ENCODE measurements at places on chromosomes 6 and 20.

DNA sequence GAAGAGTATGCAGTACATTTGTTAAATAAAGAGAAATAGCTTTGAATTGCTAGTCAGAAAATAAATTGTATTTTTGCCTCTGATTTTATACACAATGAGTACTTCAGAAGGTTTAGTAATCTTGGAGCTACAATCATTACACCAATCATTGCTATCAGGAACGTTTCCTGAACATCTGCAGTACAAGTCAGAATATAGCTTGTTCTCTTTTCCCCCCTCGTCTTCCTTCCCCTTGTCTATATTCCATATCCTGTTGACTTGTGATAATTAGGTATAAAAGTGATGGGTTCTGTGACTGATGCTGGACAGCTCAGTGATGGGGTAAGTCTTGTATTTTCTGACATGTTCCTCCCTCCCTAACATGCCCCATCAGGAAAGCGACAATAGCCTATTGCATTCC lies 94.0 kb downstream of the AHI1 start:
- no peak for DNase-seq

GRCh38 chr6:104281370-104281769 lies 578.3 kb downstream of the HACE1 start:
- no peak for DNase-seq

GRCh38 chr6:53615633-53616449 lies 49.7 kb downstream of the KLHL31 start:
- peak; percentile 86 for DNase-seq

DNA sequence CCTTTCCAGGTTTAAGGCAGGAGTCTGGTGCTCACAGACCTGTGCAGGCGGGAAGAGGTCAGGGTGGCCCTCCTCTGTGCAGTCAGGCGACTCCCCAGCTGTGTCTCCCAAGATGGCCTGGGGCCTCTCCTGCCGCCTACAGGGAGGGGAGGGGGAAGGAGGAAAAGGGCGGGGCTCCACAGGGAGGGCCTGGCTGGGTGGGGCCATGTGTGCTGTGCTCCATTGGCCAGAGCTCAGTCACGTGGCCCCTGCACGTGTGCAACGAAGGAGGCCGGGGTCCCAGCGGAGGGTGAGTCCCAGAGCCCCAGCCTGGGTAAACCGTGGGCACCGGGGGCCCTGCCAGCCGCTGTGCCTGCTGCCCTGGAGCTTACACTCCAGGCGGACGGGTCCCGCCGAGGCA lies 211.6 kb downstream of the ZDHHC14 start:
- no peak for DNase-seq

- no peak for DNase-seq
These were observed 29.9 kb downstream of the HSF2 start for GRCh38 chr6:122429323-122429722.

DNA sequence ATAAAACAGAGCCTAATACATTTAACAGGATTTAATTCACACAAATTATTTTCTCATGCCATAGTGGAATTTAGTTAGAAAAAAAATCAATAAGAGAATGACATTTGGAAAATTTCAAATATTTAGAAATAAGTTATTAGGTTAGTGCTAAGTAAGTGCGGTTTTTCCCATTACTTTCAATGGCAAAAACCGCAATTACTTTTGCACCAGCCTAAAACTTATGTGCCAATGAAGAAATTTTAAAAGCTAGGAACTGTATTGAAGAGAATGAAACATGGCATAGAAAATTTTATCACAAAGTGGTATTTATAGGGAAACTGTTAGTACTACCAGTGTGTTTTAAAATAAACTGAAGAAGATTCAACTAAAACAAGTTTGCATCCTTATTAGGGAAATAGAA lies 228.3 kb upstream of the FKBP1C start:
- DNase-seq, result no peak

- DNase-seq, result peak; percentile 86
These were observed 34.2 kb upstream of the SRPK1 start for GRCh38 chr6:35955071-35955470.

- no peak for DNase-seq
These were observed 72.5 kb upstream of the MYLIP start for GRCh38 chr6:16056263-16056870.

- no peak for DNase-seq
These were observed 46.7 kb downstream of the TMEM170B start for GRCh38 chr6:11584244-11584643.

DNA sequence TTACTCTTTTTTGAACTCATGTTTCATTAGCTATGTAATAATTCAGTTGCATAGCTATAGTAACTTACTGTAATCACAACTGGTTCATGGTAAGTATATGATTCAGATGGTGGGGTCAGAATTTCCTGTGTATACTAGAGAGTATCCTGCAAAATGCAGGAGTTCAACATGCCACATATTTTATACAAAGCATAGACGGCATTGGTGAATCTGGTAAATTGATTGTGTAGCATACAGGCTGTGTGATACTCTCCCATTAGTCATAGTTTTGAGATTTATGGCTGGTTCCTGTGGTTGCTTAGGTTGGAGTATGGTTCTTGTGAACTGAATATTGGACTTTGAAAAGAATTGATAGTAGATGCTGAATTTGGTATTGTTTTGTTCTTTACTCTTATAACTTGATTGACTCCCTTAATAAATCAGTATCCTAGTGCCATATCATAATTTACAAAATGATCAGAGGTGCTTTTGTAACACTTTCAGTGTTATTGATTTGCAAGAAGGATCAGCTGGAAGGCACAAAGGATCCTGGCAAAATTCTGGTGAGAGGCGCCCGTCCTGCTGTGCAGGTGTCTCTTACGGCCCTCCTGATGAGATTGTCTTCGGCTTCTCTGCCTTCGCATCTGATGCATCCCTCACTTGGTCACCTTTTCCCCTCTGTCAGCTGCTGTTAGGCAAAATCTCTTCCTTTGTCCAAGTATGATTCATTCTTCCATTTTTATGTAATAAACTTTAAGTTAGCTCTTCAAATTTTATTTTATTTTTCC lies 22.6 kb downstream of the SNX9 start:
- peak; percentile 43 for DNase-seq

- DNase-seq, result peak; percentile 7
These were observed 281.3 kb downstream of the BMP7 start for GRCh38 chr20:56985066-56985685.

DNA sequence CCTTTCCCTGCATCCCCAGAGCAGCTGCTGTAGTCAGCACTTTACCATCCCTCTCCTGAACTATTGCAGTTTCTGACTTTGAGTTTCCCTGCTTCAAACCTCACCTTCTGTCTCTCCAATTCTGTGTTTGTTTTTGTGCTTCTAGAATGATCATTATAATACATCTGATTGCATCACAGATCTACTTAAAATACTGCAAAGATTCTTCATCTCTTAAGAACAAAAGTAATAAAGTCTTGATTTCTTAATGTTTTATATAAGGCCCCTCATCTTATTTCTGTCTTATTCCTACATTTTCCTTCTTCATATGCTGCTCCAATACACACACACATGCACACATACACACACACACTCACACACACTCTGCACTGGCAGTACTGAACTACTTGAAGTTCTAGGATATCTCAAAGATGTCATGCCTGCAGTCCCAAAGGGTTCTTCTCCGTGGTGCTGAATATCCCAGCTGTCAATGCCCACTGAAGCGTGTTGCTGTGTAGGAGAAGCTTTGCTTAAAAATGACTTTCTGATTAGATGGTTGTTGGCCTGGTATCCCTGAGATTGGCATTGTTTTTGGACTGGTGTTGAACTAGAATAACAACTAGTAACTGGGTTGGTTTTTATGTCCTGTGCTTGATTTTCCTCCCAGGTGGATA lies 97.2 kb downstream of the MAP3K4 start:
- DNase-seq, result no peak

DNA sequence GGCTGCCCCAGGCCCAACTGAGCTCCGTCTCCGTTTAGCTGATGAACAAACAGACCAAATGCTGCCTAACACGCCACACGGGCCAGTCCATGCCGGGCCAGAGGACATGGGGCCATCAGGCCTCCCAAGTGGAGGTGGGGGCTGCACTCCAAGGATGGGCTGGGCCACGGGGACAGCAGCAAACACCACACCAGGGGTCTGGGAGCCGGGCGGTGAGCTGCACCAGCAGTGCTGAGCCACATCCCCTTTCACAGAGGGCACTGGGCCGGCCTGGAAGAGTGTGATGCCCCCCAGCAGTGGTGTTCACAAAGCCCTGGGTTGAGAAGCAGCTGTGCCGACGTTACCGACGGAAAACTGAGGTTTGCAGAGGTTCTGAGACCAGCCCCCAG lies 2.7 kb downstream of the KCNQ2 start:
- DNase-seq, result no peak

DNA sequence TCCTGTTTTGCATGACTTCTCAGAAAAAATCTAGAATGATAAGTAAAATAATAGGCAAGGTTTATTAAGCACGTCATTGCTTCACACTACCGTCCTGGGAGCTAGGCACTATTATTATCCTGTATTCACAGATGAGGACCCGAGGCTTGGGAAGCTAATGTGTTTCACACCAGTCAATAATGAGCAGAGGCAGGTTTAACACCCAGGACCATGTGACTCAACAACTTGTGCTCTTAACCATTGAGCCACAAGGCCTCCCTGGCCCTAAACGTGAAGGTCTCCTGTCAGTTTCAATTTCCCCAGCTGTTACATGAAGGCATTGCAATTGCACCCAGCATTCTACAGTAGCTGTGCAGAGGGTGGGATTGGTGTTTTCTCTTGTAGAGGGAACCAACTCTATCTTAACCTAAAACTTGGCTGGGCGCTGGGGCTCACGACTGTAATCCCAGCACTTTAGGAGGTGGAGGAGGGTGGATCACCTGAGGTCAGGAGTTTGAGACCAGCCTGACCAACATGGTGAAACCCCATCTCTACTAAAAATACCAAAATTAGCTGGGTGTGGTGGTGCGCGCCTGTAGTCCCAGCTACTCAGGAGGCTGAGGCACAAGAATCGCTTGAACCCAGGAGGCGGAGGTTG lies 191.2 kb downstream of the BCAS1 start:
- no peak for DNase-seq

DNA sequence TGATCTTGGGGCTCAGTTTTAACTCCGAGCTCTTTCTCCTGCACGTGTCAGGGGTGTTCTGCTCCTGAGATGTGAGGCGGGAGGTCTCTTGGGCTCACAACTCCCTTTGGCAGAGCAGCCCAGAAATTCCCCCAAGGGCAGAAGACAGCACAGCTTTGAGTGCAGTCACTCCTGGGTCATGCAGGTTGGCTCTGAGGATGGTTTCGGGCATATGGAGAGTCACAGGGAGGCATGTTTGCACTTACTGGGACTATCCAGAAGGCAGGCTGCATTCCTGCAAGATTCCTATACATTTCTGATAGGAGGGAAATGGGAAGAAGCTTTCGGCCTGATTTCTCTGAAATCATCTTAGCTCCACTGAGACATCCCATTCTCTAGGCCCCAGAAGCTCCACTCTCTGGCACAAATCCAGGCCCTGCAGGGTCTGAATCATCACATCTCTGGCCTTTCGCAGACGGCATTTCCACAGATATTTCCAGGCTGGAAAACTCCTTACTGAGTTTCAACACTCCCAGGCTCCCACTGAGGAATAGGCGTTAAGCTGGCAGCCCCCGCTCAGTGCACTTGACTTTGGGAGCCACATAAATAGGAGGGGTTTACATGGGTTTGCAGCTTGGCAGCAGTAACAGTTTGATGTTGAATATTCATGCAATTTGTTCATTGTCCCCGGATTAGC lies 39.7 kb downstream of the AGPAT4 start:
- DNase-seq, result peak; percentile 95

- DNase-seq, result no peak
These were observed 1.8 kb upstream of the CARMIL1 start for GRCh38 chr6:25277386-25277785.

DNA sequence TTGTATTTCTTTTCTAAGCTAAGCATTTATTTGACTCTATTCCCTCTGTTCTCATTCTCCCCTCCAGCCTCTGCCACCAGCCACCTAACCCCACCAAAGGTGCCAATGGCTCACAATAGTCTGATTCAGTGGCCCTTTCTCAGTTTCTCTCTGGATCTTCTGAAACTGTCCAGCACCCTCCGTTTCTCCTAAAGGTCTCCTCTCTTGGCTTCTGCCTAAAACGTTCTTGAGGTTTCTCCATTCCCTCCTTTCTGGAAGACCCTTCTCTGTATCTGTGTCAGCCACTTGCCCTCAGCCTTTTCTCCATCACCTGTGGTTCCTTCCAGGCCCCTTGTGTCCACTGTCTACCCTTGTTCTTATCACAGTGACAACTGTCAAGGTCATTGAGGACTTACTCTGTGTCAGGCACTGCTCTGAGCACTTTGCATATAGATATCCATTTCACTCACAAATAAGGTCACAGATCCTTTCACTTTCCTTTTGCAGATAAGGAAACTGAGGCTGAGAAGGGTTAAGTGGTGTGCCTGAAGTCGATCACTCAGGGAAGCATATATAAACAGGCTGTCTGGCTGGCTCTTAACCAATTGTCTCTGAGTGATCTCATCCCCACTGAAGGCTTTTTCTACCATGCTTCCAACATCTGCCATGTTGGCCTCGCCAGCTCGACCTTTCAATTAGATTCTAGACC lies 48.1 kb downstream of the FOXA2 start:
- DNase-seq, result no peak

- DNase-seq, result no peak
These were observed 98.5 kb downstream of the CARMIL1 start for GRCh38 chr6:25377664-25378063.

DNA sequence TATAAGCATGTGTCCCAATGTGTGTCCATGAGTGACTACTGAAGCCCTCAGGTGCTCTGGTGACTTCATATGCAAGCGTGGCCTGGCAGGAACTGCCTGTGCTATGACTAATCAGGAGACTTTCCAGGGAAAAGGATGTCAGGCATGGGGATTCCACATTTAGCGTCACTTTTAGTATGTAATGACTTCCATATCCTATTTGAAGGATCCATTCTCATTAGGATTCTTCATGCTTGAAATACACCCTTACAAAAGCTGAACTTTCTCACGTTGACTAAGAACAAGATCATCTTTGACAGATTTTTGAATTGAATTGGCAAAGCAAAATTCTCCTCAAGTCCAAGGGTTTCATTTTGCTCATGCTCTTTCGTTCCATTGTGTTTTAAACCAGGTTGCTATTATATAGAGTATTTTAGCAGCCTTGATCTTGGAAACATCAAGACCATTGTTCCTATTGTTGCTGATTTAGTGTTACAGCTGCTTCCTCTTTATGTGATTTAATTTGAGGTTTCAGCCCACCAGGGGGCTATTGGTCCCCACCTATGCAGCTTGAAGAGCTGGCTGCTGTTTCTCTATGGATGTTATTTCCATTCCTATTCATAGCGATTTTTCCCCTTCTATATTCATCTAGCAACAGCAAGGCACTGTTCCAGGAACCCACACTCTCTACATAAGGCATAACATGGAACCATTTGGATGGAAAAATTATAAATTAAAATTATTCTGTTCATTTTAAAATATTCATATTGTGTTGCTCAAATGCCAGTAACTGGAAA lies 418.6 kb downstream of the CDKAL1 start:
- DNase-seq, result peak; percentile 85

DNA sequence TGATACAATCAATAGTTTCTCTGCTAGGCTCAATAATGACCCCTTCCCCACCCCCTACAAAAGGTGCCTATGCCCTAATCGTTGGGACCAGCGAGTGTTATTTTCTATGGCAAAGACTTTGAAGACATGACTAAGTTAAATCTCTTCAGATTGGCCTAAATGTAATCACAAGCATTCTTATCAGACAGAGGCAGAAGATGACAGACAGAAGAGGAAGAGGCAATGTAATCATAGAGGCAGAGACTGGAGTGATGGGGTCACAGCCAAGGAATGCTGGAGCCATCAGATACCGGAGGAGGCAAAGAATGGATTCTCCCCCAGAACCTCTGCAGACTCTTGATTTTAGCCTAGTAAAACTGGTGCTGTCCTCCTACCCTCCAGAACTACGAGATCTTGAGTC lies 159.3 kb downstream of the EDN1 start:
- no peak for DNase-seq

Measured in fibroblast of mammary gland (primary cell).